ENCODE measurements at places on chromosomes 2 and 18. TPM values are rescaled to one million over a fixed set of nuclear protein-coding genes. Genes with fewer than 3 reads are reported as not detected.
A peak's percentile ranks its signal among the peaks of the same experiment; 100 is the strongest.

The REEP1 gene
- total RNA-seq, result 1.6 TPM

The ABCB11 gene
- not detected for total RNA-seq

The CRYGC gene
- not detected for total RNA-seq

The DNAH6 gene
- 0.04 TPM for total RNA-seq

The L3MBTL4 gene
- 4.8 TPM for total RNA-seq

The C2orf15 gene
- total RNA-seq, result 1.9 TPM

The LONRF2 gene
- 0.48 TPM for total RNA-seq

The TCF23 gene
- total RNA-seq, result not detected

The GPR35 gene
- 0.24 TPM for total RNA-seq

The CDH19 gene
- total RNA-seq, result 0.24 TPM

The SNORC gene
- total RNA-seq, result 1.8 TPM

The B3GNT7 gene
- 5.5 TPM for total RNA-seq

- peak; percentile 39 for ATAC-seq
Observed at GRCh38 chr18:42929857-42930256, 185.6 kb downstream of the RIT2 start.

GRCh38 chr18:42048158-42048557 lies 93.1 kb downstream of the PIK3C3 start:
- peak; percentile 98 for ATAC-seq

GRCh38 chr2:96832754-96833507 lies 10.9 kb downstream of the ANKRD23 start:
- ATAC-seq, result peak; percentile 41

DNA sequence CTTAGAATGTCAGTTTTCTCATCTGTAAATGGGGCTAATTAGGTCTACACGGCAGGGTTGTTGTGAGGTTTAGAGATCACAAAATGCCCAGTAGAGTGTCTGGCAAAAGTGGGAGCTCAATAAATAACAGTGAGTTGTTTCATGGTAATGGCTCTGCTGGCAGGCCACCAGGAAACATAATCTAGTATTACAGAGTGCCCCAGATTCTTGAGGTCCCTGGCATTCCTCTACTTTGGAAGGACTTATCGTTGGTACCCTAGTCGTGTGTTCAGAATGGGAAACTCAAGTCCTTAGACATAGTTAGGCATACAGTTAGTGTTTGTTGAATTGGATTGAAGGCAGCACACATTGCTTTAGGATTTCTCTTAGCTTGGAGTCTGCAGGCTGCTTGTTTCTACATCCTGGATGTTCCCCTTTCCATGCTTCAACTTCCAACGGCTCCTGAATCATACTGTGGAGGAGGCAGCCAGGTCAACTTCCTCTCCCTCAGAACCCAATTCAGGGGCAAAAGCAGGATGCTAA lies 161.5 kb upstream of the FOSL2 start:
- ATAC-seq, result no peak

GRCh38 chr2:76391678-76392077 lies 681.0 kb upstream of the GCFC2 start:
- no peak for ATAC-seq

GRCh38 chr18:47323158-47323557 lies 71.7 kb upstream of the SKOR2 start:
- peak; percentile 64 for ATAC-seq

- ATAC-seq, result no peak
Observed at GRCh38 chr2:140718999-140719398, 1411.8 kb downstream of the LRP1B start.

GRCh38 chr18:40897884-40898283 lies 1057.2 kb upstream of the PIK3C3 start:
- peak; percentile 52 for ATAC-seq

GRCh38 chr2:191878548-191879279 lies 31.8 kb upstream of the CAVIN2 start:
- ATAC-seq, result no peak

- no peak for ATAC-seq
Observed at GRCh38 chr2:200091126-200091525, 135.7 kb downstream of the MAIP1 start.

DNA sequence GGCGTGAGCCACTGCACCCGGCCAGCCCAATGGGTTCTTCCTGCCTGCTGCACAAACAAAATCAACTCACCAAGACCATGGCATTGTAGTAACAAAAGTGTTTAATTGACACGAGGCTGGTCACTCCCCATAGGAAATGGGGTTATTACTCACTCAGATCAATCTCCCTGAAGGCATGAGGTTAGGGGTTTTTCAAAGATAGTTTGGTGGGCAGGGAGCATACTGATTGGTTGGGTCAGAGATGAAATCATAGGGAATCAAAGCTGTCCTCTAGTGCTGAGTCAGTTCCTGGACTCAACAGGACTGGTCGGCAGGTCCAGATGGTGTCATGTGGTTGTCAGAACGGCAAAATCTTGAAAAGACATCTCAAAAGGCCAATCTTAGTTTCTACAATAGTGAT lies 122.1 kb downstream of the TMEM17 start:
- no peak for ATAC-seq

GRCh38 chr2:76247006-76247405 lies 536.3 kb upstream of the GCFC2 start:
- no peak for ATAC-seq

- ATAC-seq, result no peak
Observed at GRCh38 chr2:196380098-196380497, 208.7 kb upstream of the STK17B start.

- ATAC-seq, result no peak
Observed at GRCh38 chr2:103738108-103738507, 976.3 kb downstream of the TMEM182 start.

GRCh38 chr2:159635006-159635789 lies 18.9 kb upstream of the BAZ2B start:
- ATAC-seq, result no peak

DNA sequence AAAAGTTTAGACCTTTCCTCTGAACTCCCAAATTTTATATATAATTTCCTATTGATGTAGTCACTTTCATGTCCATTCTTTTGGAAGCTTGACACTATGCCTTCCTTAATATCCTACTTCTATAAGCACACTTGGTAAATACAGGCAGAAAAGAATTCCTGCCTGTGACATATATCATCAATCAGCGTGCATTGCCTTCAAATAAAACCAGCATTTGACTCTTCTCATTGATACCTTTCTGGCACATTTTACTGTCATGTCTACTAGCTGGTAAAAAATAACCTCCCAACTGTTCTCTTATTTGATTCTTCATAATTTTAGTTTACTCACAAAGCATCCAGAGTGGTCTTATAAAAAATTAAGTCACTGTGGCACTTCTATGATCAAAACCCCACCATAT lies 693.5 kb downstream of the CBLN2 start:
- no peak for ATAC-seq

- no peak for ATAC-seq
Observed at GRCh38 chr2:151805961-151806360, 22.3 kb downstream of the ARL5A start.

DNA sequence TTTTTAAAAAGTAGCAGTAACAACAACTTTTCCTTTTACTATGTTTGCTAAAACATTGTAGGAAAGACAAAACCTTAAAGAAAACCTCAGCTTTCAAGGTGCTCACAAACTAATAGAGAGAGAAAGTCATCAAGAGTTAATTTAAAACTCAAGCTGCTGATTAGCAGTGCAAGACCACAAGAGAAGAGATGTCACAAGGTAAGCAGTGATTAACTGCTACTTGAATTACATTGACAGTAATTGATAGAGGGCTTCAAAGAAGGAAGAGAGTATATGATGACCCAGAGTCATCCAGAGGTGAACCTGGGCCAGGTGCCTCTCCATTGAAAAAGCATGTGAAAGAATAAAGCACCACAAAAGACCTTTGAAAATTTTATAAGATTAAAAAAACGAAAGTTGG lies 939.6 kb upstream of the CNTNAP5 start:
- no peak for ATAC-seq

GRCh38 chr2:85813211-85813981 lies 59.6 kb downstream of the ATOH8 start:
- ATAC-seq, result no peak

- no peak for ATAC-seq
Observed at GRCh38 chr2:175929850-175930249, 72.2 kb downstream of the LNPK start.

GRCh38 chr2:231318954-231319353 lies 76.6 kb upstream of the B3GNT7 start:
- ATAC-seq, result no peak

- ATAC-seq, result no peak
Observed at GRCh38 chr2:47048801-47049480, 106.2 kb downstream of the STPG4 start.

- ATAC-seq, result no peak
Observed at GRCh38 chr2:77018219-77018618, 504.0 kb downstream of the LRRTM4 start.

DNA sequence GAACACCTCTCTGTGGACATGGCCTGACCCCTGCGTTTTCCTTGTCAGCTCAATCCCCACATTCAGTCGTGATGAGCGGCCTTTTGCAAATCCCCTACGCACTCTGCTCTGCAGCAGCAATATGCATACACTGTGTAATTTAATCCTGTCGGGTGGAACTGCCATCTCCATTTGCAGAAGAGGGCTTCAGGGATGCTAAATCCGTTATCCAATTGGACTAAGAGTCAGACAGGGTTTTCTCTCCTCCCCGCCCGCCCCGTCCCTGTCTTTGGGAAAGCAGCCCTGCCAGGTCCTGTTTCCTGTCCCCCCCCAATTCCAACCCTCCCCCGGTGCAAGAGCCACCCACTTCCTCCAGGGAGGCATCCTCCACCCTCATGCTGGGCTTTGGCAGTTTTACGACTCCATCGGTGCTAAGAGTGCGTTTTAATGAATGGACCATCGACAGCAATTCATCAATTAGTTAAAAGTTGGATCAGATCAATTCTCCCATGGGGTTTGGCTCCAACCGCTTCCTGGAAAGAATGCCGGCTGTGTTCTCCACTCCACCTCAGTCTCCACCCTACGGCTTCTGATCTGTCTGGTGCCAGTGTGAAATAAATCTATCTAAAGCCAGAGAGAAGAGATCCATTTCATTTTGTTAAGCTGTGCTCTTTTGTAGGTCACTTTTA lies 53.5 kb upstream of the ASAP2 start:
- no peak for ATAC-seq

DNA sequence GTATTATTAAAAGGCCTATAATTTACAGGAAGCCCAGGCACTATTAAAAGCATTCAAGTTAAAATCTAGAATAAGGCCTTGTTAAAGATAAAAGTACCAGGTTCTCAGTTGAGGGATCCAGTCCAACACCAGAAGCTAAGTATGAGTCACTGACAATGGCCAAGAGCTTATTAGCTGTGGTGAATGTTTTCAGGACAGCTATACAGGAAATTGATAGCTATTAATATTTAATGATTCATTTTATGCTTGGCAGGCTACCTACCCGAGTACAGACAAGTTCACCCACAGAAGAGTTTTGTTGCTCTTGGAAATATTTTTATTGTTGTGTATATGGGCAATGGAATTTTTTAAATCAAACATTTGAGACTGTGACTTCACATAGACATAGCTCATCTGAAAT lies 729.6 kb upstream of the ZNF804A start:
- ATAC-seq, result peak; percentile 86

DNA sequence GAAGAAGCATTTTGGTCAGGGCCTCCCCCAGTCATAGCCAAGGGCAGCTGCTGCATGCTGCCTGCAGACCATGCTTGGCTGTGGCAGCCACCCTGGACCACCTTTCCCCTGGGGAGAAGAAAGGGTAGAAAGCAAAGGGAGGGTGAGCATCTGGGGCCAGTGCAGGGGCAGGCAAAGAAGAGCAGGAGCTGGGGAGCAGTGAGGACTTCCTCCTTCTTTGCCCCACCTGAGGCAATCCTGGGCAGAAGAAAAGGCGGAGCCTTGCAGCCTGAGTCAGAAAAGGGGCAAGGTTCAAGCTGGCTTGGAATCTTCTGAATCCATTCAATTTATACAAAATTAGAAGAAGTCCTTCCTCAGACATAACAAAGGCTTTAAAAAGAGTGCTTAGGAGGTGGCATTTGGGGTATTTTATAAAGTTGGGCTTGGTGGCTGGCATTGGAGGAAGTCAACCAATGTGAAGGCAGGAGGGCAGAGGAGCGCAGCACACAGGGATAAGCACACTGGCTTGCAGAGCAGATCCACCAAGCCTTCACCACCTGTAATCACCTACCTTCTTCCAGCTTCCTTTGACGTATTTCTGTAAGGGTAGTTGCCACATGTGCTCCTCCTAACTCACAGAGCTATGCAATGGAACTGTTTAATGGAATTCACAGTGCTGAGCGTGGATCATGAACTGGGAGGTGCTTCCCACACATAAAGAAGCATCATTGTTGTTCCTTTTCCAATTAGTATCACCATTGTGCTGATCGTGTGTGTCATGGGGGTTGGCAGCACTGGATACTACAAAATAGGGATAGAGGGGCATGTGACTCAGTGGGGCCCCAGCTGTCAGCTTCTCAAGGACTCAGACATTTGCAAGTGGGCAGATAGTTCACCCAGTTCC lies 154.4 kb upstream of the EPAS1 start:
- peak; percentile 82 for ATAC-seq

DNA sequence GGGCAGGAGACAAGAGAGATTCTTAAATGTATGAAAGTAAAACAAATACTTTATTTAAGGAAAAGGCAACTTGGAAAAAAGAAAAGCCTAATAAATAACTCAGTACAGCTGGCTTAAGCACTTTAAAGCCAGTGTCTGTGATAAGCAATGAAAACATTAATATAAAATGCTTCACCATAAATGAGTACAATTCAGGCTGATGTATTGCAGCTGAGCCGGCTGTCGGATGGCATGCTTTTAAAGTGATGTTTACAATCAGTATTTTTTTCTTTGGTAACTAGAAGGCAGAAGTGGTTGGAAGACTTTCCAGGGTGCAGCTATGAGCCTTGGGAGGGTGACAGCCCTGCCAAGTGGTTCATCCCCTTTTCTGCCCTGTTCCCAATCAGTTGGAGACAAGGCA lies 58.7 kb upstream of the CELF4 start:
- ATAC-seq, result no peak

GRCh38 chr18:75210274-75211001 lies at the start of gene TSHZ1:
TSHZ1 (plus strand) TSS chr18:75210797; CDS start chr18:75211877, 1,080 bp downstream.
- ATAC-seq, result peak; percentile 59

DNA sequence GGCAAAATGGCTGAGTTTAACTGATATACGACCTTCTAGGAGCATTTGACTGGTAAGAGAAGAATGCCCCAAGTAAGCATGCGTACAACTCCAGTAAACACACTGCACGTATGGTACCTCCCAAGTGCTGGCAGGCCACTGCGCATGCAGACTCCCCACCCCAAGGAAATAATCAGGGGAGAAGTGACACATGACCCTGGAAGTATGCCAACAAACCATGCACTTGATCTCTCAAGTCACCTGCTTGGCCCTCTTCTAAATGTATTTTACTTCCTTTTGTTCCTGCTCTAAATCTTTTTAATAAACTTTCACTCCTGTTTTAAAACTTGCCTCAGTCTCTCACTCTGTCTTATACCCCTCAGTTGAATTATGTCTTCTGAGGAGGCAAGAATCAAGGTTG lies 129.8 kb upstream of the COL5A2 start:
- ATAC-seq, result no peak
